Motor neuron (in vitro differentiated cells): ENCODE measurements at places on chromosomes 1 and 21. TPM values are rescaled to one million over a fixed set of nuclear protein-coding genes. Genes with fewer than 3 reads are reported as not detected.

Gene CRP
- total RNA-seq = 0.42 TPM in 1 of 2 replicates, not detected in the other

Gene BROX
- total RNA-seq = 42.7 TPM in 2 replicates

Gene NBPF15
- 22.8 and 24.8 TPM in 2 replicates for total RNA-seq

Gene KMO
- 0.09 and 0.46 TPM in 2 replicates for total RNA-seq

Gene TENT5C
- total RNA-seq = 1.1 and 2.8 TPM in 2 replicates

Gene FCER1A
- total RNA-seq = not detected in 2 replicates

Gene PGBD2
- total RNA-seq = 3.2 and 4.3 TPM in 2 replicates

Gene SLC25A24
- total RNA-seq = 22.6 and 27.9 TPM in 2 replicates
